ENCODE measurements at places on chromosomes 12 and 14. TPM values are rescaled to one million over a fixed set of nuclear protein-coding genes. Genes with fewer than 3 reads are reported as not detected.

DNA sequence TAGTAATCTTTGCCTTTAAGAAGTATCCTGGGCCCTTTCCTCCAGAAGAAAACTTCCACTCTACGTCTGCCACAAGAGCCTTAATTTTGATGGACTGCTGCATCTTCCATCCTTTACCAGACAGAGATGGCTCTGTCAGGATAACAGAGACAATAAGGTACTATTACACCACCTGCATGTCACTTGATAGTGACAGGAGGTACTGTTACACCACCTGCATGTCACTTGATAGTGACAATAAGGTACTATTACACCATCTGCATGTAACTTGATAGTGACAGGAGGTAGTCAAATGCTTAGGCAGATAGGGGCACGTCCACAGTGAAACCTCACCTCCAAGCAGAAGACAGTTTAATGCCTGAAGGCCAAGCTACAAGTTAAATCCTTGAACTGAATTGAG is 13.9 kb downstream of the OR6C74 start:
- DNase-seq: no peak

DNA sequence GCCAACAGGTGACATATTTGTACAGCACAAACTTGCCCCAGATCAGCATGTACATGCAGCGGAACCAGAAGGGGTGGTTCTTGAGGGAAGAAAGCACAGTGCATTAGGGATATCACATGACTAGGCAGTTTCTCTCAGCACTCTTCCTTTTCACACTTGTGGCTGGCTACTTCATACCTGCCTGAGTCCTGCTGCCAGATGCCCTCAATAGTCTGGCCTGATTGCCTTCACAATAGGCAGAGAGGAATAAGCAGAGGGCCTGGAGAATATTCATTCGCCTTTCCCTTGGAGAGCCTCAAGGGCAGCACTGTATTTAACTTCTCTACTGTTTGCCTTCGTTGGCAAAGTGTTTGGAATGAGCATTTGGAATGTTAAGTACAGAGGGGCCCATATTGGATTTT is 7.9 kb downstream of the EMG1 start:
- no peak for DNase-seq

- no peak for DNase-seq
These were observed 277.9 kb downstream of the ITPR2 start for GRCh38 chr12:26555139-26555538.

- DNase-seq: no peak
These were observed 12.2 kb downstream of the RPS6KA5 start for GRCh38 chr14:91048265-91048664.

DNA sequence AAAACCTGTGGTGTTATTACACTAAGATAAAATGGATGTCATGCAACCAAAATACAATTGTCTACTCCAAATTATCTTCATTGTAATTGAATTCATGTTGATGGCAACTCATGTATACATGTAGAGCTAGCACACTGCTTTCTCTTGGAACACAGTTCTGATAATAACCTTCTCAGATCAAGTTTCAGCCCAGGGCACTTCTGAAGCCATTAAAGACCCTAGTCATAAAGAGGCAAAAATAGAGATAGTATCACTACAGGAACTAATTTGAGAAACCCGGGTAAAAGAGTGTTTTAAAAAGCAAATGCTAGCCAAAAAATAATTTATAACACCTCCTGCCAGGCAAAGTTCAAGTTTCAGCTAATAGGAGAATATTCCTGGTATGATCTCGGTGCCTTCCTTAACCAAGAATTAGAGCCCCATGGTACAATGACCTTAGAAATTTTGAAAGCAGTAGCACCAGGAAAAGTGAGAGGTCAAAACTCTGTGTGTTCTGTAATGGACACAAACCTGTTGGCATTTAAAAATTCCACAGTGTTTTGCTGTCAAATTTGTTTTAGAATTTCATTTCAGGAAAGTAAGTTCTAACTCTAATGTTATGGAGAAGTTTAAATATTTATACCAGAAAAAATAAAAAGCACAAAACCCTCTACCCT is 105.0 kb upstream of the FRMD6 start:
- DNase-seq: no peak

- DNase-seq: no peak
These were observed 9.1 kb downstream of the GATC start for GRCh38 chr12:120455302-120455701.

- DNase-seq: no peak
These were observed 8.6 kb downstream of the TC2N start for GRCh38 chr14:91858536-91859275.

DNA sequence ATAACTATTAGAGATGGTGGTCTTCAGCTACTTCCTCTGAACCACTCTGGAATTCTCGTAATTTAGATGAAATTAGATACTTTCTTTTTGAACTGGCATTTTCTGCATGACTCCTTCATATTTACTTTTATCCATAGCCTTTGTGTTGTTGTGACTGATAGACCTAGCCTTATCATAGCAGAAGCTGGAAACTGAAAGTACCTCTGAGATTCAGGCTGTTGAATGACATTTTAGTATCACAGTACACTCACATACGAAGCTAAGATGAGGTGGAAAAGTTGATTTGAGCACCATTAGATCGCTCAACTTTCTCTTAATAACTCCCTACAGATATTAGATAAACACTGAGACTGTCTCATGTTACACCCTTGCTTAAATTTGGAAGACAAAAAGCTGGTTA is 525.1 kb upstream of the FBXO33 start:
- DNase-seq: no peak

GRCh38 chr12:69894800-69895383 is 69.9 kb downstream of the MYRFL start:
- no peak for DNase-seq

DNA sequence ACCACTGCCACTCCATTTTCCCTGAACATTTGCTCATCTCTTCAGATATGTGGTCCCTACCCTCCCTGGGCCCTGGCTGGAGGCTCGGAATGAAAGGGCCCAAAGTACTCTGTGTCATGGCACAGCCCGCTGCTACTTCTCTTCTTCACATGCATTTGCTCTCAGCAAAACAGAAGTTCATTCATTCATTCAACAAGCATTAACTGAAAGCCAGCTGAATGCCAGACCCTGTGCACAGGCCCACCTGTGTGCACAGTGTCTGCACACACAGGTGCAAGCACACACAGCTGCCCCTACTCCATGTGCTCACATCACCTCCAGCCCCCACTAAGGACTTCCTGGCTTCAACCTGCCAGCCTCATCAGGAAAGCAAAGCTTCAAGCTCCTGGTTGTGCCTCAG is 7.8 kb downstream of the WNT1 start:
- no peak for DNase-seq

DNA sequence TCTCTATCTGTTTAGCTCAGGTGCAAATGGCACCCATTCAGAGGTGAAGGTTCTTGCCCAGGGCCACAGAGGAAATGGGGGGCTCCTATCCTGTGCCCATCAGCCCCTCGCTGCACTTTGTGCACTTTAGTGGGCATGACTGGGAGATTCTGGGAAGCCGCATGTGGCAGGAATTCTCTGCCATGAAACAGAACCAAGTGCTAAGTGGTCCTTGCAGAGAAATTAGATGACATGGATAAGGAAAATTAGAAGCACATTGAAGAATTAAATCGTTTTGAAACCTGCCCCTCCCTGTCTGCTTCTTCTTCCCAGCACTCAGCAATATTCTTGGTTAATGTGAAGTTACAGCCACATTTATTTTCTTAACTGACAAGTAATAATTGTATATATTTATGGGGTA is 185.2 kb upstream of the RTL1 start:
- no peak for DNase-seq

DNA sequence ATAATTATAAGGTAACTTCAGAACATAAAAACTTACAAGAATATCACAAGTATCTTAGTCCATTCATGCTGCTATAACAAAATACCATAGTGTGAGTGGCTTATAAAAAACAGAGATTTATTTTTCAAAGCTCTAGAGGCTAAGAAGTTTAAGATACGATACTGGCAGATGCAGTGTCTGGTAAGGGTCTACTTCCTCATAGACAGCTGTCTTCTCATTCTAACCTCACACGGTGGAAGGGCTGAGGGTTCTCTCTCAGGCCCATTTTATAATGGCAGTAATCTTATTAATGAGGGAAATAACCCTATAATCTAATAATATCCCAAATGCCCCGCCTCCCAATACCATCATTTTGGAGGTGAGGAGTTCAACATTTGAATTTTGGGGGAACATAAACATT is 23.7 kb upstream of the OSBPL8 start:
- DNase-seq: no peak

- no peak for DNase-seq
These were observed 372.5 kb upstream of the DDHD1 start for GRCh38 chr14:53525608-53526007.

DNA sequence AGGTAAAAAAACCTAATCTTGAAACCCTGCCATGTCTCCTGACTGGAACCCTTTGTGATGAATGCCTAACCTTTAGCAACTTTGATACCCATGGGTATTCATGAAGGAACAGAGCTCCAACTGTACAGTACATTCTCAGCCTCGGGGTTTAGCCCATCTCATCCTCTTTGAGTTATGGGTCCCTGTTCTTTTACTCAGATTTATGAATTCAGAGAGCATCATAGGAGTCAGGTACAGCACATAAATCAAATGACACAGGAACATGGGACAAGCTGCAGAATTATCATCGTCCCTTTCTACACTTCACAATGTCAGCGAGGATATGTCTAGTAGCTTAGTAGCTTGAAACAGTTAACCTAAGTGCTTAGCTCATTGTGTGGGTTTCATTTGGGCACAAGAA is 527.4 kb downstream of the NOVA1 start:
- no peak for DNase-seq

DNA sequence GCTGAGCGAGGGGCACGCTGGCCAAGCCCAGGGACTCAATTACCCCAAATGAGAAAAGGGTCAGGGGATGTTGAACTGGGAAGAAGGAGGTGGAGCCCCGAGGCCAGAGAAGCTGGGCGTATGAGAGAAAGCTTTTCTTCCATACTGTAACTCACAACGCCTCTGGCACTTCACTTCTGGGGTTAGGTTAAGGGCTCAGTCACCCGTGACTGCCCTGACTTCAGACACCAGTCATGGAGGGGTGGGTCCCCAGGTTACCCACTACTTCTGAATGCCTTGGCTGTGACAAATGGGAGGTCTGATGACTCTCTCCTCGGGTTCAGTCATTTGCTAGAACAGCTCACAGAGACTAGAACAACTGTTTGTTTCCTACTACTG is 5.5 kb upstream of the GPR132 start:
- DNase-seq: no peak

DNA sequence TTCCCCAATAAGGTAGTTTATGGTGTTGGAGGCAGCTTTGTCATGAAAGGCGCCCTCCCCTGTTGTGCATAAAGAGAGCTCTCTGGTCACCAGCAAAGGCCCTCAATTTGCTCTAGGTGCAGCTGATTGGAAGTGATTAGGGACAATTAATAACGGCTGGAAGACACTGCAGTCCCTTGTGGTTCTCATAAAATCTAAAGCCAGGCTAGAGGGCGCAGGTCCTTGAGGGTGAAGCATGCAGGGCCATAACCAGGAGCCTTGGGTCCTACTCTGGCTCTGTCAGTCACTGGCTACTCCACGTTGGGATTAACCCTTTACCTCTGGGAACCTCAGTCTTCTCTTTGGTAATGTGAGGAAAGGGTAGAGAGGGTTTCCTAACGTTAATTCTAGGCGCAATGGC is 1.9 kb downstream of the DAAM1 start:
- peak; percentile 27 for DNase-seq

DNA sequence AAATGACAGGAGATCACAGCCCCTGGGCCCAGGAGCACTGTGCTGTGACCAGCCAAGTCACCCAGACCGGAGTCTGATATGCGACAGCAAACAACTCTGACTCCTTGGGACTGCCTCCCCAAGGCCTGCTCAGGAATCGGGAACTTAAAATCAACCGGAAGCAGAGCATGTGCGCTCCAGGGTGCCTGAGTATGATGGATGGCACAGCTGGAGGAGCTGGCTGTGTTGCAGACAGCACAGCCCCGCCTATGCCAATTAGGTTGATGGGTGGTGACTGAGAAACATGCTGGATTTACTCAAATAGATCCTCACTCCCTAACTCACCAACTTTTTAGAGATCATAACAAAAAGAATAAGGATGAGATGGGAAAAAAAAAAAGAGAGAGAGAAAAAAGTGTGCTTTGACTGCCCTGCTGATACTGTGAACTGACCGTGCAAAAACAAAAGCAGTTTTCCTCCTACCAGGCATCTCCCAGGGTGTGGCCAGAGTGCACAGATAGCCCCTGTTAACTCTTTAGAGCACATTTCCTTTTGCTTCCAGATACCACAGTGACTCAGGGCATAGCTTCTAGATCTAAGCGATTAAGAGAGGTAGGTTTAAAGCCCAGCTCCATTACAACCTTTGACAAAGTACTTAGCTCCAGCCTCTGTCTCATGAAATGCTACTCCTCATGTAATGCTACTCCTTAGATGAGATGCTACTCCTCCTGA is 27.4 kb upstream of the STON2 start:
- DNase-seq: no peak

DNA sequence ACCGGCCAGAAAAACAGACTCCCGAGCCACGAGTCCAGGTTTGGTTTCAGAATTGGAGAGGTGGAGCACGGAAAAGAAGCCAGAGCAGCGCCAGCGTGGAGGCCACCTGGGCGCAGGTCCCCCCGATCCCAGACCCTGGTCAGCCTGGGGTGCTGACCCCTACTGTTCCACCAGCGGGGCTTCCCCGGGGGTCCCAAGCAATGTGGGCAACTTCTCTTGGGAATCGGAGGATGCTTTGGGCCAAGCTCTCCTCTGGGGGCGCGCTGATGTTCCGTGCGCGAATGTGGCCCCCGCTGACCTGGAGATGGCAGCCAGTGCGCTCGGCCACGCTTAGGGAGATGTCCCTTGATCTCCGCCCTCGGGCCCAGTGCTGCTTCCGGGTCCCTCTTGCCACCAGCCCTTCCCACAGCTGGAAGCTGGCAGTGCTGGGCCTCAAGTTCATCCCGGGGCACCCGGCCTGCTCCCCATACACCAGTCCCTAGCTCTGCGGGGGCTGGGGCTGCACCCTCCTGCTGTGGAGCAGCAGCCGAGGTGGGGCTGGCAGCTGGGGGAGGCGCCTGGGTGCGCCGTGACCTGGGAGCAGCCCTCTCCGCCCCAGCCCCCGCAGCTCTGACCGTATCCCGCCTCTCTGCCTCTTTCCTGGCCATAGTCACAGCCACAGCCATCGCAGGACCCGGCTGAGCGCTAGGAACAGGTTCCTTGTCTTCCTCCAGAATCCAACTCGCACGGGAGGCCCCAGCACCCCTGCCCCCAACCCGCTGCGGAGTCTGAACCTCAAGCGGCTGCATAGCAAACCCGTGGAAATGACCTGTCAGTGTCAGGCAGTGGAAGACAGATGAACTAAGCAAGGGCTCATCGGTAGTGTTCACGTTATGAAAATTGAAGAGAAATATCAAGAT is 91.2 kb downstream of the RCOR1 start:
- no peak for DNase-seq

Gene WSB2
- 120 TPM for total RNA-seq

Gene CAMKK2
- total RNA-seq: 22.5 TPM

Gene MYBPC1
- total RNA-seq: not detected

Gene IL22
- not detected for total RNA-seq

Gene CCDC197
- not detected for total RNA-seq

Gene ATG101
- 72.2 TPM for total RNA-seq

Gene ART4
- not detected for total RNA-seq

Gene TAS2R10
- total RNA-seq: 0.37 TPM

Gene YEATS4
- total RNA-seq: 37.8 TPM

Gene RNASE12
- not detected for total RNA-seq

Gene SLC38A4
- 0.03 TPM for total RNA-seq

Gene KRT8
- total RNA-seq: 3,912 TPM

Gene ACYP1
- total RNA-seq: 18.7 TPM
